ENCODE measurements at places on chromosomes 16 and 17. TPM values are rescaled to one million over a fixed set of nuclear protein-coding genes. Genes with fewer than 3 reads are reported as not detected.

The RBFOX1 gene
- not detected for total RNA-seq

The FGF11 gene
- 0.97 TPM for total RNA-seq

The TEKT3 gene
- 1.8 TPM for total RNA-seq

The NPIPB6 gene
- 4.7 TPM for total RNA-seq

The TNFRSF13B gene
- total RNA-seq: 0.79 TPM
